ENCODE measurements at places on chromosomes 7 and 10.

DNA sequence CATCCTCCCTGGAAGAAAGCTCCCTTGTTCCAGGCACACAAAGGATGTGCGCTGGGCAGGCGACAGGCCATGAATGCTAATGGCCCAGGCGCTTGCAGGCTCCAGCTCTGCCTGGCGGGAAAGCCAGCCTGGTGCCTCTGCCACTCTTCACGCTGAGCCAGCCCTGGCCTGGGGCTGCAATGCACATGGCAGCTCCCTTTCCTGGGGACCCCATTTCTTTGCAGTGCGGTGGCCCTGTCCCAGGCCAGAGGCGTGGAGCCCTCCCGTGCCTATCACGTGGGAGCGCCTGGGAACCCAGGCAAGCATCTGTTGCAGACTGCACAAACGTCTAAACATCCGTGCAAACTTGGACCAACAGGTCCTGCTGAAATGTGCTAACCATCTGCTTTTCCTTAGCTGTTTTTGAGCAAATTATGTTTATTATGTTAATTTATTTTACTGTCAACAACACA lies 152.1 kb upstream of the LYZL2 start:
- DNase-seq, result no peak

DNA sequence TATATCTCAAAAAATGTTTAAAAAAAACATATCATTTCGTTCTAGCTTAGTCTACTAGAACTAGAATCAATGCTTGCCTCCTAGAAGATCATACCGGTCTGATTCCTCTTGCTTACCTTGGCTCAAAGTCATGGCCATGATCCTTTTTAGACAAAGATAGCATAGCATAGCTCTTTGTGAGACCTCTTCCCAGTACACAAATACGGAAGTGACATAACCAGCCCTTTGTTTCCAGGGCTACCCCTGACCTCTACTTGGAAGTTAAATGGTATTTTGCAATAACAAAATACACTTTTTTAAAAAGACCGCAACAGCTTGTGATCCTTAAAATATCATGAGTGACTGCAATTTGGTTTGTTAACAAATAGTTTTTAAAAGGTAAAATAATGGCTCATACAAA lies 130.7 kb upstream of the NOBOX start:
- DNase-seq, result no peak

- DNase-seq, result no peak
Observed at GRCh38 chr10:19570120-19570519, 246.1 kb upstream of the PLXDC2 start.

DNA sequence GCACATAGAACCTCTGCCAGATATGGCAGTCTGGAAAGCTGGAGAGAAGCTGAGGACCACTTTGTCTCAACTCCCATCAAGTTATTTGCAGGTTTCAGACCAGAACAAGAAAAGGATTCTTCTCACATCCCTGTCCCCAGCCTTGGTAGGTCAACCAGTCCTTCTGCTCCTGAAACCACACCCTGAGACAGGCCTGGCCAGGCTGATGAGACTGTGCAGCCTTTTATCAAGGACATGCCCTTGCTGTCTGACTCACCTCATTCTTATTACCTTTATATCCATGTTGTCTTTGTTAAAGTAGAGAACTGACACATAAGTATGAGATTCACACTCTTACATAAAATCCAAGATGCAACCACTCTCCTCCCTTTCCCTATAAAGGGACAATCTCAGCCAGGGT lies 354.9 kb downstream of the PLXNA4 start:
- no peak for DNase-seq

GRCh38 chr7:31767686-31768358 lies 80.8 kb downstream of the PPP1R17 start:
- DNase-seq, result no peak

DNA sequence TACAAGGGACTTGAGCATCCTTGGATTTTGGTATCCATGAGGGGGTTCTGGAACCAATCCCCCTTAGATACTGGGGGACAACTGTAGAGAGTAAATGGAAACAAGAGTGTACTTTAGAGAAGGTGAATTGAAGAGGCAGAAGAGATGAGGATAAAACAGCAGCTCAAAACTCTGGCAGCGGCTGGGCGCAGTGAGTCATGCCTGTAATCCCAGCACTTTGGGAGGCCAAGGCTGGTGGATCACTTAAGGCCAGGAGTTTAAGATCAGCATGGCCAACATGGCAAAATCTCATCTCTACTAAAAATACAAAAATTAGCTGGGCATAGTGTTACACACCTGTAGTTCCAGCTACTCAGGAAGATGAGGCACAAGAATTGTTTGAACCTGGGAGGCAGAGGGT lies 218.7 kb downstream of the GALNT17 start:
- no peak for DNase-seq

- DNase-seq, result no peak
Observed at GRCh38 chr7:20050241-20050966, 166.8 kb downstream of the MACC1 start.

DNA sequence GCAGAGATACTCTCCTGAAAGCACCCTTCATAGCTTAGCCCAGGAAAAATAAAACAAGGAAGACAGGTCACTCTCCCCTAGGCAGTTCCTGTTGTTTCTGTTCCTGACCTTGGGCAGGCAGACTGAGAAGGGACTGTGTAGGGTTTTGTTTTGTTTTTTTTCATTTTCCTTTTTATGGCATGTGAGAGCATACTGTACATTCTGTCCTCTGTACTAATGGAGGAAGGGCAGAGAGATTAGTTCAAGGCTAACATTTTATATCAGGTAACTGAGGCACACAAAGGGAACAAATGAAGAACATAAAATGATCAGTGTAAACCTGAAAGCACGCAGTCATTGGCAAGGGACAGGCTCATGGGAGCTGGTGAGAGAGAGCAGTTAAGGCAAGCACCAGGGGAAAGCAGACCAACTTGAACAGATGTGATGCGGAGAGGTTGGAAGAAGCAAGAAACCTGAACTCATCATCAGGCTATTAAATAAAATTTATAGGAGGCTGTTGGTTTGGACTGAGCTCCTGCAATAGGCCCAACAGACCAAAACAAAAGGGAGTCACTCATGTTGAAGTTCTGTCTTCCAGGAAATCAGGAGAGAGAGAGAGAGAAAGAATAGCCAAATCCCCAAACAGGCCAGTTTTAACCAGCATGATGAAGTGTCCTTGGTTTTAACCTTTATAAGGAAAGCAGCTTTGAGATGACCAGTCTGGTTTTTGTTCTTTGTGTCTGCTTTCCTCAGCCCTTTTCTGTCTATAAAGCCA lies 34.1 kb upstream of the PDCD4 start:
- no peak for DNase-seq

DNA sequence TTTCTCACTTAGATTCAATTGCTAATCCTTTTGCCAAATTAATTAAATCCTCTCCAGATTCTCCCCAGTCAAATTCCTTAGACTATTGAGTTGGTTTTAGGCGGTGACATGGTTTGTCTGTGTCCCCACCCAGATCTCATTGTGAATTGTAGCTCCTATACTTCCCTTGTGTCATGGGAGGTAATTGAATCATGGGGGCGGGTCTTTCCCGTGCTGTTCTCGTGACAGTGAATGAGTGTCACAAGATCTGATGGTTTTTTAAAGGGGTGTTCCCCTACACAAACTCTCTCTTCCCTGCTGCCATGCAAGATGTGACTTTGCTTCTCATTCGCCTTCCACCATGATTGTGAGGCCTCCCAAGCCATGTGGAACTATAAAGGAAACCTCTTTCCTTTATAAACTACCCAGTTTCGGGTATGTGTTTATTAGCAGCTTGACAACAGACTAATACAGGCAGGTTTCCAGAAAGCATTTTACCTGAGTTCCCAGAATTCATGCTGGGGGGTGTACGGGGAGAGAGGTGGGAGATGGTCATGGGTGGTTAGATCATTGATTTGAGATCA lies 44.7 kb upstream of the GARS1 start:
- DNase-seq, result no peak

- no peak for DNase-seq
Observed at GRCh38 chr7:68321776-68322496, 1276.3 kb upstream of the AUTS2 start.

DNA sequence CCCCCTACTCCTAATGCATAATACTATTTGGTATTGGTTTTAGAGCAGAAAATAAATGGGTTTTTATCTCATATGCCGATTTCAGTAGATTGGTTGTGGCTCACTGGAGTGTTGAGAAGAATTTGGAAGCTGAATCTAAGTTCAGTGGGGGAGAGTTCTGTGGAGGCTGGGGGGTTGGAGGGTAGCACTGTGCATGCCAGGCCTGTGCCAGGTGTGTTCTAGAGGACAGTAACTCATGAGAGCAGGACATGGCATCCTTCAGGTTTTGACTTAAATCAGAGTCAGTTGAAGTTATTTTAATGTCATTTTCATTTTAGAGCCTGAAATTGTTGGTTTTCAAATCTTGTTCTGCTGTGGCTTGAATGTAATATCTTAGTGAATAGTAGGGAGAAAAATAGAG lies 79.5 kb downstream of the EEPD1 start:
- no peak for DNase-seq

GRCh38 chr10:102946992-102947391 lies 28.9 kb downstream of the CNNM2 start:
- no peak for DNase-seq

GRCh38 chr7:109898-110556 lies 82.3 kb upstream of the FAM20C start:
- no peak for DNase-seq

- DNase-seq, result no peak
Observed at GRCh38 chr7:106609416-106609815, 51.5 kb downstream of the CCDC71L start.
